ENCODE measurements at places on chromosomes 12 and 14.

DNA sequence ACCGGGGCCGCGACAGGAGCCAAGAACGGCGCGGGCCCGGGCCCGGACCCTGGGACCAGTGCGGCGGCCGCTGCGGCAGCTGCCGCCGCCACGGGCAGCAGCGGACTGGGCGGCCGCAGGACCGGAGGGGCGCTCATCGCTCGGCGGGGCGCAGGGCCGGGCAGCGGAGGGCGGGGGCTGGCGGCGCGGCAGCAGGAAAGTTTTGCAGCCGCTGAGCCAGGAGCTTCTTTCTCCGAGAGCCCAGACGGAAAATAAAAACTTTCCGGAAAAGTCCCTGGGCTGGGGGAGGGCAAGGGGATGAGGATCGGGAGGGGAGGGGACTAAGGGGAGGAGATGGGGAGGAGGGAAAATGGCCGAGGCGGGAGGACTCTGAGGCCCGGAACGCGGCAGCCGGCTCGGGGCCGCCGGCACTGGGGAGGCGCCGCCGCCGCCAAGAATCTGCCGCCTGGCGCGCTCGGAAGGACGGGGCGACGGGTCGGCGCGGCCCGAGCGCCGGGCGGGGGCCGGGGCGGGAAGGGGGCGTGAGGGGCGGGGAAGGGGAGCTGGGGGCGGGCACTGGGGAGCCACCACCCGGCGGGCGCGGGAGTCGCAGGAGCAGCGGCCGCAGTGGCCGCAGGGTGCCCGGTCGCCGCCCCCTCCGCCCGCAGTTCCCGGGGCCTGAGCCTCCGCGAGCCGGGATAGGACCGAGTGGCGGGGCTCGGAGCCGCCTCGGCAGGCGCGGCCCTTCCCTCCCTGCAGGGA is at the start of gene PRKD1:
TSS of gene PRKD1 (minus strand) at position 472 of the 741 bp plus-strand sequence.
- no peak for DNase-seq

- DNase-seq = no peak
Observed at GRCh38 chr12:120767071-120768024, 41.7 kb downstream of the ACADS start.

GRCh38 chr12:123479442-123480180 is 21.7 kb downstream of the SNRNP35 start:
- no peak for DNase-seq

- no peak for DNase-seq
Observed at GRCh38 chr14:35140718-35141581, 18.6 kb downstream of the PRORP start.

GRCh38 chr12:129063600-129063999 is 210.3 kb downstream of the GLT1D1 start:
- DNase-seq = no peak

GRCh38 chr12:61891632-61892031 is 368.6 kb upstream of the USP15 start:
- DNase-seq = no peak

- DNase-seq = no peak
Observed at GRCh38 chr12:87086118-87086891, 830.1 kb upstream of the MGAT4C start.

- DNase-seq = peak; percentile 88
Observed at GRCh38 chr14:71355324-71356201, 448.3 kb downstream of the PCNX1 start.

GRCh38 chr12:93707836-93708235 is 30.7 kb downstream of the CRADD start:
- no peak for DNase-seq

GRCh38 chr14:20956376-20956976 is 1.2 kb downstream of the RNASE2 start:
- no peak for DNase-seq

DNA sequence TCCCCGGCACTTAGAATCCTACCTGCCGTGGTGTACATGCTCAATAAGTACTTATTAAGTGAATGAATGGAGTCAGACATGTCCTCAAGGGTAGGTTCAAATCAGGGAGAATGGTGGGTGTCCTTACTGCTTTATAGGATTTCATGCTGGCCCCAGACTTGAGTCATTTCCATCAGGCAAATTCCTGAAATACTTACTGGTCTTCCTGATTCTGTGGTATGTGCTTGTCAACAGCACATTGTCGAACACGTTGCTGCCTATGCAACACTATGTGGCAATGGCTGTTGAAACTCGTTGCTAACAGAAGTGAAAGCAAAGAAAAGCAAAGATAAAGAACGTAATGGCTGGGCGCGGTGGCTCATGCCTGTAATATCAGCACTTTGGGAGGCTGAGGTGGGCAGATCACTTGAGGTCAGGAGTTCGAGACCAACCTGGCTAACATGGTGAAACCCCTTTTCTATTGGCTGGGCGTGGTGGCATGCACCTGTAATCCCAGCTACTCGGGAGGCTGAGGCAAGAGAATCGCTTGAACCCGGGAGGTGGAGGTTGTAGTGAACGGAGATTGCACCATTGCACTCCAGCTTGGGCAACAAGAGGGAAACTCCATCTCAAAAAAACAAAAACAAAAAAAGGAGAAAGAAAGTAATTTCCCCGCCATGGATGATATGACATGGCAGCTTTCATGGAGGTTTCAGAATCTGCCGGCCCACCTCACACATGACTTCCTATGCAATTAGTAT is 214.9 kb downstream of the ZFP36L1 start:
- DNase-seq = peak; percentile 98

GRCh38 chr12:79547044-79547734 is 143.6 kb downstream of the PAWR start:
- peak; percentile 82 for DNase-seq

GRCh38 chr12:76874027-76874426 is 4.8 kb downstream of the CSRP2 start:
- DNase-seq = no peak

DNA sequence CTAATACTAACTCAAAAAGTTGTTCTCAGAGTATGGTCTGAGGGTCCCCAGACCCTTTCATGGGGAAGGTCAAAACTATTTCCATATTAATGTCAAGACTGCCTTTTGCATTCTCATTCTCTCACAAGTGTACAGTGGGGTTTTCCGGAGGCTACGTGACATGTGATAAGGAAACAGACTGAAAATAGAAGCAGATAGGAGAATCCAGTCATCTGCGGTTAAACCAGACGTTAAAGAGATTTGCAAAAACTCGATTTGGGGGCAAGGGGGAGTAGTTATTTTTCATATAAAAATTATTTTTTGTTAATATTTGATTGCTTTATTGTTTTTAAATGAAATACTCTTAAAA is 1.0 kb upstream of the NAP1L1 start:
- DNase-seq = no peak

DNA sequence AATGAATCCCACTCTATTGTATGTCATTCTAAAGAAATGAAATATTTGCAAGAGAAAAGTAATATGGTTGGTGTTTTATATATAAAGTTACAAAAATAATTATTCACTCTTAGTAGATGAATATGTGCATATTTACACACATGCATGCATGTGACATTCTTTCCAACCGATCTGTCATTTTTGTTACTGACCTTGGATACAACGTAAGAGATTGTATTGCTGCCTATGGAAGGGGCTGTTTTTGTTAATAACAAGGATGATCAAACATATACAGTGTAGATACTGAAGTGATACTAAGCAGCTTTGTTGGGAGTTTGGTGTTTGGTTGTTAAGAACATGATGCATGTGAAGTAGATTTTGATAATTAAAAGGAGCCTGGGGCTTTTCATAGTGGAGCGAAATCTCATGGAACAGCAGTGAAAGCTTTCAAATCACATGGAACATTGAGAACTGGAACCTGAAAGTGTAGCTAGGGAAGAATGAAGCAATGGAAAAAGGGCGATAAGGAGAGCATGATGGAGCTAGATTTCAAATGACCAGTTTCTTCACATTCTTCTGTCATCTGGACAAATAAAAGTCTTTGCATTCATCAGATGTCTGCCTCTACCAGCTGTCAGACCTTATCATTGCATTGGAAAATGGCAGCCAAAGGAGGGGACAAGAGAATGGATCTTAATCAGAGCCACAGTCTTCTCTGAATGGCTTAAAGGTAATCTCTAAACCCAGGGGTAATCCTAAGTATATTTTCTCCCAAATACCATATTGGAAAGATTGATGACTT is 10.0 kb downstream of the BORCS5 start:
- DNase-seq = no peak

DNA sequence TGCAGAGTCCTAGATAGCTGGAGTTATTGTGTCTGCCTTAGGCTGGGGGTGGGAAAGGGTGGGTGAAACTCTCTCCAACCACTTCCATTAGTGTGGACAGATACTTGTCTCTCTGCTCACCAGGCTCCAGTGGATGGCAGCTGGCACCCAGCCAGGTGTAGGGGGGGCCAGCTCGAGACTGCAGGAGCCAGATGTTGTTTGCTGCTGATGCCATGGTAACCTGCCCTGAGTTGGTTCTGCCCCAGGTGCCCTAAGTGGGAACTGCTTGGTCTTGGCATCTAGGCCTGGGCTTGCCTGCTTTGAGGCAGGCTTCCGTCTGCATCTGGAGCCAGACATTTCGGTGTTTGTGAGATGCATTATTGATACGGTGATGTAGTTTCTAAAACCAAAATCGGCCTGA is 82.2 kb downstream of the ADCK1 start:
- no peak for DNase-seq

DNA sequence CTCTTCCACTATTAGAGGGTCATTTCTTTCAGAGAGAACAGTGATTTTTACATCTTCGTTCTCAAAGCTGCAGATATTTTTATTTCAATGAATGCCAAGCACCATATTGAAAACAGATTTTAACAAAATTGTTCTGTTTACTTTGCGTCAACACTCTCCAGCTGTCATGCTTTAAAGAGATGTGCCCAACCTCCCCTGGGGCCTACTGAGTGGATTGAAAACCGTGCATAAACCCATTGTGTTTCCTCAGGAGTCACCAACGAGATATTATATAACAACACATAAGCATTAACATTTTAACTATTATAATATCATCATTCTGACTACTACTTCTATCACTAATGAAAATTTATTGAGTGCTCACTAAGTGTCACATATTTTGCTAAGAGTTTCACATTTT is 81.6 kb downstream of the MYF5 start:
- no peak for DNase-seq

DNA sequence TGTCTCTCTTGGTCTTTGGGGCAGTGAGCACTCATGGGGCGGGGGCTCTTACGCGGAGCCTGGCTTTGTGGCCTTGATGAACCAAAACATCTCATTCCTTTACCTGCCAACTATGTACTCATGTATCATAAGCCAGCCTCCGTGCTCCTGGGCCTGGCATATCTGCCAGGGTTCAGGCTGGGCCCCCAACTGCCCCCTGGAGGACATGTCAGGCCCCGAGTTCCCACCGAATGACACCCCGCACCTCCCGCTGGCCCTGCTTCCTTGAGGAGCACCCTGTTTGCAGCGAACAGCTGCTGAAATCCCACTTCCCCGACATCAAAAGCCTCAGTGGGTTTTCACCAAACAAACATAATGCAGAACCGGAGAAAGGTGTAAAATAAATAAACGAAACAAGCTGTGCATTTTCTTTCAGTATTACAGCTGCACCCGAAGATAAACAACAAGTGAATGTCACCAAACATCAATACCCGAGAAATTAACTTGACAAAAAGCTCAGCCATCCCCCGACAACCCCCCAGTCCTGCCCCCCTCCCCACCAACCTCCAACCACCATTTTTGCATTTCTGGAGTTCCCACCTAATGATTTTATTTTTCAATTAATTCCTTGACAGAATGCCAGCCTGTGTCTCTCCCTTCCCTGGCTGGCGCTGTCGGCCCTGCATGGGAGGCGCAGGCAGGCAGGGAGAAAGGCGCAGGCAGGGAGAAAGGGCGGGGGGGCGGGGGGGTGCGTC is 139.2 kb downstream of the RBM19 start:
- DNase-seq = no peak

DNA sequence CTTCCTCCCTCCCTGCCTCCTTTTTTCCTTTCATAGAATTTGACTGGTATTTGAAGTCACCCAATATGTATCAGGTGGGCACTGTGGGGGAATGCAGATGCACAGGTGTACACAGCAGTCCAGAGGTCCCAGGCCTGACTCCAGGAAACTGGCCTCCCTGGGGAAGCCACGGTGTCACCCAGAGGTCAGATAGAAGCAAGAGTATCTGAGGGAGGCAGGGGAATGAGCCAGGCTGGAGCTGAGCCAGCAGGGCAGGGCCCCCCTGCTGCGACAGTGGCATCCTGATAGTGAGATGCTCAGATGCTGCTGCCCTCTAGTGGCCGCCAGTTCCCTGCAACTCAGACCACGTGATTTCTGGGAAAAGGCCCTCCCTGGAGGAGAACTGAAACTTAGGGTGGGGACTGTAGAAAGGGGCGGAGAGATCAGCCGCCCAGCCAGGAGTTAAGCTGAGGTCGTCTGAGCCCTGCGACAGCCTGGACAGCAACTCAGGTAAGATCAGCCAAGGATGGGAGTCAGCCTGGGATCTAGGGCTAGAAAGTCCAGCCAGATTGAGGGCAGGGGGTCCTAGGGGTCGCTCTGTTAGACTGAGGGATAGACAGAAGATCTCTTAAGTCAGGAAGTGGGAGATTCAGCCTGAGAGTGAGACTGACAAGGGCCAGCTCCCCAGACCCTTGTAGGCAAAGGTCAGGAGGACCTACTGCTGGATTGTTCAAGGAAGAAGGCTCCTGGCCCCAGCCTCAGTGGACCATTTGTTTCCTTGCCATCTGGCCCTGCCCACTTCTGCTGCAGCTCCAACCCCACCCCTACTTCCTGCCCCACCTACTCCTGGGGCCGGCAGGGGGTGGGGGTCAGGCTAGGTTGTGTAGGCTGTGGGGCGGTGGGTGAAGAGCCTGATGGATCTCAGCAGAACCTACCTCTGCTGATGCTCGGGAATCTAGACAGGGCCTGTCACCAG is at the start of gene IRF9:
TSS of gene IRF9 (plus strand) at position 416 of the 955 bp plus-strand sequence. CDS start 880 bp downstream, outside the sequence.
- peak; percentile 80 for DNase-seq

DNA sequence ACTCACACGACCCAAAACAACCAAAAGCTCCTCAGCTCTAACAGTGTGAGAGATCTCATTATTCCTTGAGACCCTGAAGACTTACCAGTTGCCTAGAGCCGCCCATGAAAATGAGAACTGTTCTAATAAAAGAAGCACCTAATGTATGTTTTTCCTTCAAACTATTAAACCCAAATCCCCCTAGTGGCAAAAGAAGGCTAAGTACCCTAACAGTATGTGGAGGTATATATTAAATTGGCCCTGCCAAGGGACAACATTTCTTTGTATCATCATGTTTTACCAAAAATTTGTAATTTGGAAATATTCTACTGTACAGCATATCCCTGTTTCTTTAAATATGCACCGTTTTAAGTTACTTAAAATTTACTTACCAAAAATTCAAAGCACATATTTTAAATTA is 38.0 kb upstream of the PPFIA2 start:
- DNase-seq = no peak

DNA sequence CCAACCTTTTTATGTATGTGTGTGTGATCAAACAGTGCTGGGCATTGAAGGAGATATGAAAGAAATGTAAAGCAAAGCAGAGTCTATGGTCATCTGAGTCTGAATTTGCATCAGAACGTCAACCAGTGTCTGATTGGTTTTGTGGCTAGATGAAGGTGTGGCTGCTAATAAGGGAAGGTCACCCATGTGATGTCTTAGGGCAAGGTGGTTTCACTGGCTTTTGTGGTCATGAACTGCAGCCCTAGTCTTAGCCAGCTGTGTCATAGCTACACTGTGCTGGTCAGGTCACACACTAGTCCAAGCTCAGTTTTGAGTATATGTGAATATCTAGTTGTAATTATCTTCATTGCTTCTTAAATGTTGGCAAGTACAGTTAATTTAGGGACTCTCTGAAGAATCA is 105.8 kb downstream of the TGFB3 start:
- no peak for DNase-seq

All from GM04503 (cell line).